Activated naive CD8-positive, alpha-beta T cell treated with anti-CD3 and anti-CD28 coated beads for 36 hours (primary cell): ENCODE measurements at places on chromosomes 2 and 18.

DNA sequence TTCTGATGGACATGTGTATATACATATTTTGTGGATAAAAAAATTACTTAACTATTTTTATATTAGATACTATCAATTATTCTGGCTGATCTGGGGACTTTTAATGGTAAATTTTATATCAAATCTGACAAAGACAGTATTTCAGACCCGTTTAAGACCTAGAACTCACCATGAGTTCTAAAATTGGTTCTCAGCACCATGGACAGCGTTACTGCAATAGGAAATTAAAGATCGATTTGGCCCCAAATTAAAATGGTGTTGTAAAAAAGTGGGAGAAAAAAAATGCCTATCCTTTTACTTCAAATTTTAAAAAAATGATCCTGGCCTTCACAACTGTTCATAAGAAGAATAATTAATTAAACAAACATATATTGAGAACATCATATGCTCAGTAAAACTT, 919 bp upstream of the SCN2A start:
- no peak for DNase-seq
- no peaks in the 10 kb centered on the region for H3K4me1 ChIP-seq
- no peak overlapping the region for H3K4me3 ChIP-seq
- no peaks in the 10 kb centered on the region for H3K36me3 ChIP-seq
- H3K27me3 ChIP-seq = no peaks in the 10 kb centered on the region
- no peak overlapping the region for H3K27ac ChIP-seq

DNA sequence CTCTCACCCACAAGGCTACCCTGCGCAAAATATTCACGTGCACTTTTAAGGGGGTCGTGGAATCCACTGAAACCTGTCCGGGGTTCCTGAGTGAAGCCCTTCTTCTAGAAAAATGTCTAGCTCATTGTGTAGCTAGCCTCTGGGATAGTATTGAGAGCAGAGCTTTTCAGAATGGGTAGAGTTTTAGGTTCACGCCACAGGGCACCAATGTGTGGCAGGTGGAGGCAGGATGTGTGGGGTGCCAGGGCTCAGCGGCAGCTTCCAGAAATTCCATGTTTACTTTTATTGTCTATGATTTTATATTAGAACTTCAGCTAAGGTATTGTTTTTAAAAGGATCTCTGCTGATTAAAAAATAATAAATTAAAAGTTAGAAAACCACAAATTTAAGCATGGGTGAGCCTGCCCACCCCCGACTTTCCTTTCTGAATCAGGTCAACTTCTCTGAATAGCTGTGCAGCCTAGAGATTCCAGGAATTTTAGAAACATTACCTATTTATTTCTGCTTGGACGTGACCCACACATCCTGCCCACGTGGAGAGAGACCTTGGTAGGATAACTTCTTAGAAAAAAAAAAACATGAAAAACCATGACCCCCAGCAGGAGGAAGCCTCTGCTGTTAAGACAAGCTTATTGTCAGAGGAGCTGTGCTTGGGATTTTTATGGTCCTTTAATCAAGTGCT, 163.7 kb downstream of the CTIF start:
- H3K4me1 ChIP-seq = peaks cover 13% of the 10 kb centered on the region
- no peaks in the 10 kb centered on the region for H3K36me3 ChIP-seq
- H3K27ac ChIP-seq = peak overlapping the region; percentile 61

DNA sequence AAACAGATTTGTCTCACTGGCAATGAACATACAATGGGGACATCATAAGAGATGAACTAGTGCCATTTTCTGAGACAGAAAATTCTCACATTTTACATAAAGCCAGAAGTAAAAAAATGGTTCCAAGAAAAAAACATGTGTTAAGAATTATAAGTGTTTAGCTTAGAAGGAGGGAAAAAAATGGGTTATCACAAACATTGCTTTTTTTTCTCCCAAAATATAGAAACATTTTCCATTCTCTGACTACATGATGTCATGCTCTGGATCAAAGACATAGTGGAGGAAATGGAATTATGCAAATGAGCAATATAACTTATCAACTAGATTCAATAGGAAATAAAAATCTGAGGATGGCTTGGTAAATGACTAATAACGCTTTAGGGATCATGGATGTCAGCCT, 49.8 kb downstream of the SPATS2L start:
- no peak overlapping the region for H3K27ac ChIP-seq
- H3K36me3 ChIP-seq = no peaks in the 10 kb centered on the region
- DNase-seq = no peak
- peaks cover 4% of the 10 kb centered on the region for H3K27me3 ChIP-seq

DNA sequence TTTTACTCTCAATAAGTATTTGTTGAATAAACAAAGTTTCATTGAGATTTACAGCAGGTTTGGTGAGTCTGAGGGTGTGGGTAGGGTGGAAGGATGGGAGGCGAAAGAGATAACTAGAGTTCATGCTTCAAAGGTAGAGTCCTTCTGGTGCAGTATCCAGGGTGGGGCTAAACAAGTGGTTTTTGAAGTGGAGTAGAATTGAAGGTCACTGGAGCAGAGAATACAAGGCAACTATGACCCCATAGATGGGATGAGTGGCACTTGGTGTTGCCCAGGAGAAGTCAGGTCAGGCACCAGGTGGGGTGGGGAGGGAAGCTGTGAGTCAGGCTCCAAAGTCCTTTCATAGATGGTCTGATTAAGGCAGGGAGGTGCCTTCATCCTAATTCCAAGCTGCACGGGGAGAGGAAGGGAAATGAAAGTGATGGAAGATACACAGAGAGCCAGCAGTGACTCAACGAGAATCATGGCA, 6.6 kb upstream of the CAB39 start:
- peaks cover 10% of the 10 kb centered on the region for H3K4me1 ChIP-seq
- H3K27ac ChIP-seq = no peak overlapping the region
- H3K4me3 ChIP-seq = no peak overlapping the region
- no peaks in the 10 kb centered on the region for H3K27me3 ChIP-seq
- no peak for DNase-seq

DNA sequence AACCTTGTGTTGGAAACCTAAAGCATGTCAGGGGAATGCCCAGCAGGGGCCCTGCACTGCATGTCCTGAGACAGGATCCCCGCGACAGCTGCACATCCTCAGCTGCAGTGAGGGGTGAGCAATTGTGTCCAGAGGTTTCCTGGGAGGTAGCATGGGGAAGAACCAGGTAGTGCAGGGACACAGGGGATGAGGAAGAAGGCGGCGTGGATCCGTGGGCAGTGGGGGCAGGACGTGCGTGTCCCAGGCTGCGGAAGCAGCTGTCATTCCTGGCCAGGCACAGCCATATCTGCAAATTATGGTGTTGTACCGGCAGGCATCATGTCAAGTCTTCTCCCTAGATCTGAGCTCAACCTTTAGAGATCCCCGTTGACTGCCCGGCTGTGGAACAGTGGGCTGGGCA, 238.2 kb upstream of the MYT1L start:
- no peak overlapping the region for H3K27ac ChIP-seq
- DNase-seq = no peak
- no peaks in the 10 kb centered on the region for H3K4me1 ChIP-seq
- H3K27me3 ChIP-seq = no peaks in the 10 kb centered on the region
- no peaks in the 10 kb centered on the region for H3K36me3 ChIP-seq
- no peak overlapping the region for H3K4me3 ChIP-seq

- H3K4me1 ChIP-seq = peaks cover 16% of the 10 kb centered on the region
- H3K27me3 ChIP-seq = no peaks in the 10 kb centered on the region
- DNase-seq = no peak
- H3K4me3 ChIP-seq = no peak overlapping the region
These were observed 238.5 kb downstream of the HDAC4 start for GRCh38 chr2:239162141-239162821.

DNA sequence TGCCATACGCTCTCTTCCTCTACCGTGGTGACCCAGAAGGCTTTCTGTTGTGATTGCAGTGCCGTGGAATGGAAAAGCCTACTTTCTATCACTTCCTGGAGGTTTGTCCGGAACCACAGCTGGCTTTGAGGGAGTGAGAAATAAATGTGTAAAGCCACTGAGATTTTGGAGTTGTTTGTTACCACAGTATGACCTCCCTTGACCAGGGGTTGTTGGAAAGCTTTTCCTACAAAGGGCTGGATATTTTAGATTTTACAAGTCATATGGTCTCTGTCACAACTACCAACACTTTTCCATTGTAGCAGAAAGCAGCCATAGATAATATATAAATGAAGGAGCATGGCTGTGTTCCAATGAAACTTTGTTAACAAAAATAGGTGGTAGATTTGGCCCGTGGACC, 70.3 kb downstream of the VAPA start:
- peaks cover 2% of the 10 kb centered on the region for H3K36me3 ChIP-seq
- no peaks in the 10 kb centered on the region for H3K4me1 ChIP-seq
- no peaks in the 10 kb centered on the region for H3K27me3 ChIP-seq
- DNase-seq = no peak
- H3K4me3 ChIP-seq = no peak overlapping the region
